ENCODE measurements at places on chromosomes 2 and 18.

DNA sequence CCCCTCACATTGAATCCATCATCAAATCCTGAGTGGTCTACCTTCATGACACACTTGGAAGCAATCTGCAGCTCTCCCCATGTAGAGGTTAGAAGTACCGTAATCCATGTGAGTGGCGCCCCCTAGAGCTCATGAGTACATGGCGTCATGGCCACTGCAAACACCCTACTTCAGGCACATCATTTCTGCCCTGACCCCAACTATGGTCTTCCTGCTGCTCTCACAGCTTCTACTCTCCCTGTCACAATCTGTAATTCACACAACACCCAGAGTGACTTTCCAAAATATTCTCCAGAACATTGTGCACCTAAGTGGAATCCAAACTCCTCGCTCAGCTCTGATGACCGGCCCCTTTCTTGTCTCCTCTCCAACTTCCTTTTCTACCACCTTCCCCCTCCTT, 141.9 kb downstream of the ANKRD44 start:
- peak; percentile 68 for DNase-seq

DNA sequence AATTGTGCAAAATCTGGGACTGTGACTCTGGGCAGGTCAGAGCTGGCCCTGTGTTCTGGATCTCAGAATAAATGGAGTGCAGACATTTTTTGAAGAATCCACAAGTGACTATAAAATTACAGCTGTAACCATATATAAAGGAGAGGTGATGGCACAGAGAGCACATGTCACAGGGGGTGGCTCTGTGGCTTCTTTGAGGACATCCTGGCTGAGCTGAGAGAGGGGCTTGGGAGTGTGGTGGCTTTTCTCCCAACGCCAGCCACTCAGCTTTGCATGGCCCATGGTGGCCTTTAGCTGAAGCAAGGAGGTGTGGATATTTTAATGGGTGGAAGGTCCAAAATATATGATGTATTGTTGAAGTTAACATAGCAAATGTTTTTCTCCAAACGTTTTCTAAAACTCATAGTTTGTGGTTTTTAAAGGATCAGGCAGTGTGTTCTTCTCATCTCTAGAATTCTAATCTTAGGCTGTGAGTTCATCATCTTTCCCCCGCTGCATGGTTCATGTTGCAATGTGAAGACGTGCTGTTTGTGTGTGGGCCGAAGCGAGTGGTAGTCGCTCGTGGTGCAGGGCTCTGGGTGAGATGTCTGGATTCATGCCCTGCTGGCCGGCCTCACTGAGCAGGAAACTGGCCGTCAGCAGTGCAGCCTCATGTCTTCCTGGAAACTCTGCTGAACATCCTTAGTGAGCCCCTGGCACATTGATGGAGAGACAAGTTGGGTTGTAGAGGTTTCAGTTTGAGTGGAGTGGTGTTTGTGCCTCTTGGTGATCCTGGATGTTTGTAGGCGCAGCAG, 109.9 kb downstream of the ZNF236 start:
- DNase-seq = no peak

DNA sequence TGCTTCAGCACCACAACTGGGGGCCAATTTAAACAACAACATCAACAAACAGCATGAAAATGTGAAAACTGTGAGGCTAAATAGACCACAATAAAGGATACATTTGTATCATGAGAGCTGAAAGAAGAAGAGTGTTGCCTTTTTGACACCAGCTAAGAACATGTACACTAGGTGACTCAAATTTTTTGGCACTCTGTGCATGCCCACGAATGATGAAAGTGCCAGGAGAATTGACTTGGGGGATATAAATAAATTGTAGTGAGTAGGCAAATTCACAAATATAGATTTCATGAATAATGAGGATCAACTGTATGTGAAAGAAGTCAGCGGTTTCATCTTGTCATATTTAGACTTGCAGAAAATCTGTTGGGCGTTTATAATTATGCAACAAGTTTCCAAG, 1388.0 kb upstream of the LRRTM1 start:
- DNase-seq = no peak

GRCh38 chr2:53438100-53438499, 329.5 kb upstream of the CHAC2 start:
- no peak for DNase-seq

DNA sequence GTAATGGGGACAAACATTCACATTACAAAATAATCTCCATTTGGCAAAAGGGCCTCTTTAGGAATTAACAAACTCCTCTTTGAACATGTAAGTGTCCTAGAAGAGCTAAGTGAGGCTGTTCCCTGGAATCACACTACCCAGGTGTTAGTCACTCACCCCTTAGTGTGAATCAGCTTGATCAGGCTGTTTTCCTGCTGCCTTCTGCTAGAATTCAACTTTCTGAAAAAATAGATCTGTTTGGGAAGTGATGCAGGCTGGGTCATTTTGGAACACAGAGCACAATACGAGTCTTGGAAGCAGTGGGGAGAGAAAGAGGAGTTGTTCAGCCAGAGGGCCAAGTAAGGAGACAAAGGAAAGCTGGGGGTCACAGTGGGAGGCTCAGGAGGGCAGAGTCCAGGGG, 40.0 kb downstream of the TTC32 start:
- DNase-seq = no peak

GRCh38 chr2:71452565-71452964, 796 bp upstream of the DYSF start:
- peak; percentile 41 for DNase-seq

DNA sequence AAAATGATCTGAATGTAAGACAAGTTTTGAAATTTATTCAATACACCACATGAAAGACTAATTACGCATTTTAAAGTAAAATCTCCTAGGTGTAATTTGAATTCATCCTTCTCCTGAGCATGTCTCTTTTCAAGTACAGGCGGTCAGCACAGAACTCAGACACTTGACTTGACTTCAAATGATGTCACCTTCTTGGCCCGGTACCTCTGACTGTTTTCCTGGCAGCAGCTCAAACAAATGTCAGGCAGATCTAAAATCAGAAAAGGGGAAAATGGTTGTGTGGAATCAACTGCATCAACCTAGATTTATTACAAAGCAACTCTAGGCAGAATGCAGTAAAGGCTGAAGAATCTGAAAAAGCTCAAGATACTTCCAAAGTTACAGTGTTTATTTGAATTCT, 11.4 kb upstream of the PROKR1 start:
- no peak for DNase-seq

DNA sequence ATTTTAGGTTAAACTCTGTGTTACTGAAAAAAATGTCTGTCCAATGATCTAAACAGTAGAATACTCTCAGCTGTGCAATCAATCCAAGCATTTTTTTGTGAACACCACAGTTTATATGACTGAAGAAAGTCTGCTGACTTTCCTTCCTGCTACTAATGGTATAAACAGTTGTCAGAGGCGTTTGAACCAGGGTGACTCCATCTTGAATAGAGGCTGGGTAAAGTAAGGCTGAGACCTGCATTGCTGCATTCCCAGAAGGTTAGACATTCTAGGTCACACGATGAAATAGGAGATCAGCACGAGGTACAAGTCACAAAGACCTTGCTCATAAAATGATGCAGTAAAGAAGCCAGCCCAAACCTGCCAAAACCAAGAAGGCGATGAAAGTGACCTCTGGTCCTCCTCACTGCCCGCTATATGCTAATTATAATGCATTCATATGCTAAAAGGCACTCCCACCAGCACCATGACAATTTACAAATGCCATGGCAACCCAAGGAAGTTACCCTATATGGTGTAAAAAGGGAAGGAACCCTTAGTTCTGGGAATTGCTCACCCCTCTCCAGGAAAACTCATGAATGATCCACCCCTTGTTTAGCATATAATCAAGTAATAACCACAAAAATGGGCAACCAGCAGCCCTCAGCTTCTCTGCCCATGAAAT, 31.3 kb downstream of the POU3F3 start:
- no peak for DNase-seq

DNA sequence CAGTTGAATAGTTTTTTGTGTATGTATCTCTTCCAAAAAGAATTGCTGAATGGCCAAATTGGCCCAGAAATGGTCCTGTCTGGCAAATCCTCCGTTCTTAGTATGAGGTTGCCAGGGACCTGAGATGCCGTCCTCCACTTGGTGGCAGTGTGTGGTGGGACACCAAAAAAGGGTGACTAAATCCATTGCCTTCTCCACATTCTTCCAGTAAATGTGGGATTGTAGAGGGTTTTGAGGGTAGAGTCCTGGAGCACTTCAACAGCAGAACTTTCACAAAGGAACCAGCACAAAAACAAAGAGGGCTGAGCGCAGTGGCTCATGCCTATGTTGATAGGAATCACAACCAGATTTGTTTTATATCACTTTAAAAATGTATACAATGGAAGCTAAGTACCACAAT, 199.9 kb downstream of the BCL2 start:
- DNase-seq = no peak

DNA sequence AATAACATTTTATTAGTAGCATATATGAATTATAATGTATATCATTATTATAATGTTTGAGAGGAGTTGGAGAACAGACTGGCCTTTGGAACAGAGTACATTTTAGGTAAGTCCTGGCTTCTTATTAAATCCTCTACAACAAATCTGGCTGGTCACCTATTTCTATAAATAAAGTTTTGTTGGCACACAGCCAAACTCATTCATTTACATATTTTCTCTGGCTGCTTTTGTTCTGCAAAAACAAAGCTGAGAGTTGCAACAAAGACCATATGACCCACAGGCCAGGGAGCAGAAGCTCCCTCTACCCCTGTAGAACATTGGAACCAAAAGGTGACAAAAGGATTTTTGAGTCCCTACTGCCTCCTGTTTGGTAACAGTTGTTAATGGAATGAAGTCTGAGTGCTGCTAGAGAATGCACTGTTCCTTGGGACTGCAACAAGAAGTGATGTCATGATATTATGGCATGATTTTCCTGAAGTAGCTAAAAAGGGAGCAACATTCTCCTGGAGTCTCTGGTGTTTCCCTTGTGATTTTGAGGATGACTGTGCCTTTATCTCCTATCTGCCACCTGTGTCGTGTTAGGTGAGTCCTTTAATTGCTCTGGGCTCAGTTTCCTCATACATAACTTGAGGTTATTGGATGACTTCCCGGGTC, 22.0 kb upstream of the SP9 start:
- DNase-seq = no peak

- DNase-seq = peak; percentile 19
Observed at GRCh38 chr2:159226059-159226461, 60.4 kb downstream of the WDSUB1 start.

GRCh38 chr18:79568543-79569205, 110.9 kb upstream of the CTDP1 start:
- DNase-seq = no peak

- DNase-seq = peak; percentile 56
Observed at GRCh38 chr2:73907840-73908452, 15.1 kb downstream of the ACTG2 start.

DNA sequence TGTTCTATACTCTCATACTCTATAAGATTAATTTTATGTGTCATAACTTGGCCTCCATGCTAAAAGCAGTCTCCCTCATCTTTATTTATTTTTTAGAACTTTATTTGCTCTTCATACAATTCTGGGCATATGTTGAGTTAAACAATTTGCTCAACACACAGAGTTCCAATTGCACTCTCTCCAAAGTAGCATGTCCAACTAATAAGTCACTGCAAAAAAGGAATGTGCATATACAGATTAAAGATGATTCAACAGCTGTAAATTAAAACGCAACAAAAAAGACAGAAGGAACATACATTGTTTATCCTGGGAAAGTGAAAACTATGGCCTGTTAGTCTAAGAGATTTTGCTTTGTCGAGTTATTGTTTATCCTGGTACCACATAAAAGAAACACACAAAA, 277.7 kb upstream of the ACVR2A start:
- no peak for DNase-seq

GRCh38 chr2:177692783-177693269, 300.3 kb downstream of the AGPS start:
- no peak for DNase-seq

- DNase-seq = no peak
Observed at GRCh38 chr2:181165199-181165868, 184.9 kb downstream of the UBE2E3 start.

All from stimulated activated CD4-positive, alpha-beta T cell treated with anti-CD3 and anti-CD28 coated beads, Interleukin-1b, Interleukin-23, amount 100 ng/mL, for 48 hours (primary cell).